ENCODE measurements at places on chromosomes 11 and 22.

DNA sequence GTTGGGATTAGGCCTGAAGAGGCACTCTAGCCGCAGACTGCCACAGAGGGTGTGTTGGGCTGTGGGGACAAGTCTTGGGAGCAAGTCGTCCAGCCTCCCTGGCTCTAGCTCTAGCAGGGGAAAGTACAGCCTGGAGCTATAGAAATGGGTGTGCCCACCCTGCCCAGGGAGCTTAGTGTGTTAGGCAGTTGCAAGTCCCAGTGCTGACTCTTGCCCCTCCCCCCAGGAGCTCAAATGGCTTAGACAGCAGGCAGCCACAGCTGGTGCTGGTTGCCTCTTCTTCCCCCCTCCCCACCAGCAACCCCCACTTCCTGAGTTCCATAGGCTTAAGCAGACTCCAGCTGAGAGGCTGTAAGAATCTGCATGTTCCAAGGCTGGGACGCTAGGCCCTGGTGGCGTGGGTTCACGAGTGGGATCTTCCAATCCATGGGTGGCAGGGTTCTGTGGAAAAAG is 61.2 kb downstream of the GUCY1A2 start:
- DNase-seq = no peak

DNA sequence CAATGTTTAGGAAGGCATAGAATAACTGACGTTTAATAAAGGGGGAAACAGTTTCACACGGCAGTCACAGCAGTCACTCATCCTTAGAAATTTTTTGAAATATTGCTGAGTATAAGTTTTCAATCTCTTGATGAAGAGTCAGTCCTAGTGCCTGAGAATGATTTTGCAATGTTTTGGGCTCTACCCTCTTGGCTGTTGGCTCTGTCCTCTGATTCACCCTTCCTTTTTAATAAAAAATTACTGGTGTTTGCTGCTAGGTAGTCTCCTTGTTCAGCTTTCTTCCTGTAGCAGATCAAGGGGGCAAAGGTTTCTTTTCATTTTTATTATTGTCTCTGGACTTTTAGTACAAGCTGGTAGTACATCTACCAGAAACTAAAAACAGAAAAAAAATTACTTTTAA is 194.3 kb upstream of the ANO3 start:
- no peak for DNase-seq

DNA sequence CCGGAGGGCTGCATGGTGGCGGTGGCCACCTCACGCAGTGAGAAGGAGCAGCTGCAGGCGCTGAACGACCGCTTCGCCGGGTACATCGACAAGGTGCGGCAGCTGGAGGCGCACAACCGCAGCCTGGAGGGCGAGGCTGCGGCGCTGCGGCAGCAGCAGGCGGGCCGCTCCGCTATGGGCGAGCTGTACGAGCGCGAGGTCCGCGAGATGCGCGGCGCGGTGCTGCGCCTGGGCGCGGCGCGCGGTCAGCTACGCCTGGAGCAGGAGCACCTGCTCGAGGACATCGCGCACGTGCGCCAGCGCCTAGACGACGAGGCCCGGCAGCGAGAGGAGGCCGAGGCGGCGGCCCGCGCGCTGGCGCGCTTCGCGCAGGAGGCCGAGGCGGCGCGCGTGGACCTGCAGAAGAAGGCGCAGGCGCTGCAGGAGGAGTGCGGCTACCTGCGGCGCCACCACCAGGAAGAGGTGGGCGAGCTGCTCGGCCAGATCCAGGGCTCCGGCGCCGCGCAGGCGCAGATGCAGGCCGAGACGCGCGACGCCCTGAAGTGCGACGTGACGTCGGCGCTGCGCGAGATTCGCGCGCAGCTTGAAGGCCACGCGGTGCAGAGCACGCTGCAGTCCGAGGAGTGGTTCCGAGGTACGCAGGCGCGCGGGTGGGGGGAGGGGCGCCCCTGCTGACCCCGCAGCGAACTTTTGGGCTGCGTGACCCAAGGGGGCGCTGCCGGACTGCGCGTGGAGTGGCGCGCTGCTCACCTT is 670 bp downstream of the NEFH start:
- no peak for DNase-seq

- DNase-seq = no peak
Observed at GRCh38 chr11:98409069-98409468, 611.7 kb upstream of the CNTN5 start.

GRCh38 chr11:35106595-35106994 is 32.4 kb upstream of the CD44 start:
- no peak for DNase-seq

GRCh38 chr11:131606811-131607335 is 236.5 kb downstream of the NTM start:
- no peak for DNase-seq

DNA sequence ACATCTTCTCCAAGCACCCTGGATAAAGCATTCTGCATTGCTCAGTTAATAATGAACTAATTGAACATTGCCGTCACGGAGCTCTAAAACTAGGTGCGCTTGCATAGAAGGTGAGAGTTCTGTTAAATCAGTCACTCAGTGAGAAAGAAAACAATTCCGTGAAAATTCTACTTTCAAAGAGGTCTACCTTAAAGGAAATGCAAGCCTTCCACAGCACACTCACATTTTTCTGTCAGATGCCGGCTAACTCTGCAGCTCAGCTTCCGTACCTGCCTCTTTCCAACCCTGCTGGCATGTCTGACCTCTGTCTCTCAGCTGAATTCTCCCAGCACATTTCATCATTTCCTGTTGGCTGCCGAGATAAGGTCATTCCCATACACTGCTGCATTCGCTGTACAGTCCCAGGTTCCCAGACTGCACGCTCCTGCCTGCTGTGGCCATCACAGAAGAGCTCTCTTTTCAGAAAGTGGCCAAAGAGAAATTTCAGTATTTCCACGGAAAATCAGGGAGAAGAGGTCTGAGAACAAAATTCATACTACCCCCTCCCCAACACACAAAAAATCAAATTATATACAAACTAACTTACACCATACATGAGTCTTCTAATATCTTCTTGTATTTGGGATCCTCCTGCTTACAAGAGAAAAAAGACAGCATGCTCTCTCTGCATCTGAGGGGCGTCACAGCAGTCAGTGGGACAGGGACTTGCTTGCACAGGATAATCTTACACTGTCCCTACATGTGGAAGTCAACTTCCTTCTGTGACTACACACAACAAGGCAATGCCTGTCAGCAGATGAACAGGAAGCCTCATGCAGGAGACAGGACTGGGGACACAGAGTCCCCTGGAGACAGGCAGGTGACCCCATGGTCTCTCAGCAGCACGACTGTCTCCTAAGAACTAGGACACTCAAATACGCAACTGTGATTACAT is 55.1 kb downstream of the PACSIN2 start:
- no peak for DNase-seq

- no peak for DNase-seq
Observed at GRCh38 chr11:1467270-1467669, 19.3 kb downstream of the MOB2 start.

DNA sequence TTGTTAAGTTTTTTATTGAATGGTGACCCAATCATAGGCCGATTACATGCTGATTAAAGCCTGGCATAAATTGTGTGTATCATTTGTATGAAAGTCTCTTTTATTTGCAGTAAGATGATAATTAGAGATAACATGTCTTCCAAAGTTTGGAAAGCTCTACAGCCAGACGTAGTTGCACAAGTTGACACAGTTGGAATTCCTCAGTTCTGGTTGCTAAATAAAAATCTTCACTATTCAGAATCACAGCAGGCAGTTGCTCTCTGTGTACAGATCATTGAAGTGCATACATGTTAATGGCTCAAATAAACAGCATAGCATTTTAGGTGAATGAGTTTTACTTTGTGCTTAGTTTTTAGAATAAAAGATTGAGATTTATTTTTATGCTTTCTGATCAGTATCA is 69.5 kb downstream of the ARHGAP42 start:
- DNase-seq = no peak

DNA sequence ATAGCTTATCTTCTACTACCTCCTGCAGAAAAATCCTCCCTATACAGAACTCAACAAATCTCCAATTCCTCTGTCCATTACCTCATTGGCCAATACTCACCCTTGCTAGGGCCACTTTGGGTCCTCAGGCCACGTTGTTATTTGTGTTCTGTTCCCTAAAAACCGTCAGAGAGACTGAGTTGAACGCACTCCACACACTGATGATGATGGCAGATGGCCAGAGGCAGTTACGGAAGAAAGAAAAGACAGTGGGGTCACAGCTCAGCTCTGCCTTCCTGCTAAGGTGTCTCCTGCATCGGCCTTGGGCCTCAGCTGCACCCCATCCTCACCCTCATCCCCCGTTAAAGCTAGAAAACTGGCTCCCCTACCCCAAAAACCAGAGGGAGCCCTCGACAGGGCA is 66.2 kb downstream of the MICAL3 start:
- no peak for DNase-seq

DNA sequence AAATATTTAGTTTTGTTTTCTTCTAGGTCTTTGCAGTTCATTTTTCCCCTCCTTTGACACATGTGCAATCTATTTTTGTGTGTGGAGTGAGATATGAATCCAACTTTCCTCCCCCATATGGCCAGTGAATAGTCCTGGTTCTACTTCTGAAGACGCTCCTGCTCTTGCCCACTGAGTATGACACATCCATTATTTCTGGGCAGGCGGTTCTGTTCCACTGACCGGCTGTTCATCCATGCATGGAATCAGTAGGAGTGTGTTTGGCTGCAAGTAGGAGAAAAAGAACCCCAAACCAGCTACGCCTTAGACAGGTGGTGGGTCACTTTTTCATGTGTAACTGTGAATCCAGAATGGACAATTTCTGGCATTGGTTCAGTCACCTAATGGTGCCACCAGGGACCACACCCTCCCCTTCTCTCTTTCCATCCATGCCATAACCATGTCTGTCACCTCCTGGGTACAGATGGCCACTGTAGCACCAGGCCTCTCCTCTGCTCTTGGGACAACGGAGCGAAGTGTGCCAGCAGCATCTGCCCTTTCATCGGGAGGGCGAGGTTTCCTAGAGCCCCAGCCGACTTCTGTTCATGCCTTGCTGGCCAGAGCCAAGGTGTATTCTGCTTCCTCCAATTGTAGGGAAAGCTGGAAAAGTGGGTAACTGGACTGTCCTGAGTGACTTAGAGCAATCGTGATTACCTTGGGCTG is 67.4 kb upstream of the SLC22A12 start:
- no peak for DNase-seq

- no peak for DNase-seq
Observed at GRCh38 chr11:46066335-46066734, 54.9 kb downstream of the PHF21A start.

- no peak for DNase-seq
Observed at GRCh38 chr11:11844272-11844671, 2.5 kb downstream of the USP47 start.

DNA sequence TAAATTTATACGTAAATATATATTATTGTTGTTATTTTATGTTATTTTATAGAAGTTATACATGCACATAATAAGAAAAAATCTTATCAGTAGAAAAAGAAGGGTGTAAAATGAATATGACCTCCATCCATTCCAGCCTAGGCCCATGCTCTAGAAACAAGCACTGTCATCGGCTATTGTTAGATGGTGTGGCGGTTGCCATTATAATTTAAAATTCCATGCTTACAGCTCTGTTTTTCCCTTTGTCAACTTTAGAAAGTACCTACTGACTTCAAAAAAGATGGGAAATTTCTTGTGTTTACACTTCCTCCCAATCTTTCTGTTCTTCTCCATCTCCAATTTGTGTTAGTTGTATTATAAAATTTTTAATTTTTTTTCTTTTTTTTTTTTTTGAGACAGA is 61.9 kb upstream of the RDX start:
- no peak for DNase-seq

- DNase-seq = no peak
Observed at GRCh38 chr22:44702479-44703198, 635 bp downstream of the PRR5 start.

- no peak for DNase-seq
Observed at GRCh38 chr22:22720201-22720723, 75.8 kb downstream of the GGTLC2 start.

GRCh38 chr11:87046824-87047223 is 9.1 kb downstream of the TMEM135 start:
- no peak for DNase-seq

DNA sequence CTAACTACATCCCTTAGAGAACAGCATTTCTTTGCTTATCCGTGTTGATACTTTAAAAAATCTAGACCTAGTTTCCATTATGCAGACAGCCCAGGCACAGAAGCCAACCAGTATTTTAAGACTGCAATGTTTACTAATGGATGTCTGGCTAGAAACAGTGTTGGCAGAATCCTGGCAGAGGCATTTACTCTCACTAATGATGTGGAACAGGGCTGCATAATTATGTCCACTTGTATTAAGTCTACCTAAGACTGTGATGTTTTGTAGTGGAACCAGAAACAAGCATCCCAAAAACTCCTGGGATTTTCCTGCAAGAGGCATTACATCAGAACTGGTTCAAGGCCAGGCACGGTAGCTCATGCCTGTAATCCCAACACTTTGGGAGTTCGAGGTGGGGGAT is 50.2 kb upstream of the PICALM start:
- peak; percentile 66 for DNase-seq

DNA sequence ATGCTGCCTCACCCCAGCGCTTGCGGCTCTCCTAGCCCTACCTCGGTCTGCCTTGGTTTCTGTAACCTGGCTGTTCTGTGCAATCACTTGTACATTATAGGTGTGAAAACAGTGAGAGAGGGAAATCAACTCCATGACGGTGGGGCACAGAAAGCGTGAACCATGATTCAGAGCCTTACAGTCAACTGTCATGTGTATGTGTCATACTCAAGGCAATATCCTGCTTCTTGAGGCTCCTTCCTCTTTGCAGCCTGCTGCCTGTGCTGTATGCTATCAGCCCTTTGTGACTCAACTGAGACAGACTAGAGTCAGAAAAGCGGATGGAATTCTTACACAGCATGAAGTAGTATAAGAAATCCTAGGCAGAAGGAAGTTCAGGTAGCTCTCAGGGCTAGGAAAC is 2.1 kb downstream of the NRIP3 start:
- DNase-seq = no peak

GRCh38 chr11:116396331-116396730 is 376.5 kb downstream of the BUD13 start:
- DNase-seq = no peak

DNA sequence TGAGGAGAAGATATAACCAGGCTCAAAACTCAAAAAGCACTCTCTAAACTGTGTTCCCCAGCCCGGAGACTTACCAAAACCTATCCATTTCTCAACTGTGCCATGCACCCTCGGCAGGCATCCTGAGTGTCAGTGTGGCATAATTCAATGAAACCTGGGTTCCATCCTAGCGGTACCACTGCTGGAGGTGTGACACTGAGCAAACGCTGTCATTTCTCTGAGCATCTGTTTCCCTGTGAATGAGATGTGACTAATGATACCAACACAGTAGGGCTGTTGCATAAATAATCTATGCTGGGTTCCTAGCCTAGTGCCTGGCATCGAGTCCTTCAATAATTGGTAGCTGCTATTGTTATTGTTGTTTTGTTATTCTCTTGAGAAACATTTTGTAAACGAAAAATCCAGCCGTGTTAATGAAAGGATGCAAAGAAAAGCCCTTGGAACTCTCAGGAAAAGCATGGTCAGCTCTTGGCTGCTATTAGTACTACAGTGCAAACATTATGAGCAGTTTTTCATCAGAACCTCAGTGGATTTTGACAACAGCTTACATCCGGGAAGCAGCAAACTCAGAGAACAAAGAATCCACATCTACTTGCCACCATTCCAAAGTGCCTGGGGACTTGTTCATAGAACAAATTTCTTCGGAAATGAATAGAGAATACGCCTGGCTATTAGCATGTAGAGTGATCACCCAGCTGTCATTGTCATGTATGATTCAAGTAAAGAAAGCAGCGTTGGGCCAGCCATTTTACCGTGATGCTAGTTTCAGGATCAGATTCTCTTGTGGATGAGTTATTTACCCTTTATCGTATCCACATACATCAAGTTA is 53.7 kb downstream of the TECTA start:
- no peak for DNase-seq
